ENCODE measurements at places on chromosomes 16 and 17.

DNA sequence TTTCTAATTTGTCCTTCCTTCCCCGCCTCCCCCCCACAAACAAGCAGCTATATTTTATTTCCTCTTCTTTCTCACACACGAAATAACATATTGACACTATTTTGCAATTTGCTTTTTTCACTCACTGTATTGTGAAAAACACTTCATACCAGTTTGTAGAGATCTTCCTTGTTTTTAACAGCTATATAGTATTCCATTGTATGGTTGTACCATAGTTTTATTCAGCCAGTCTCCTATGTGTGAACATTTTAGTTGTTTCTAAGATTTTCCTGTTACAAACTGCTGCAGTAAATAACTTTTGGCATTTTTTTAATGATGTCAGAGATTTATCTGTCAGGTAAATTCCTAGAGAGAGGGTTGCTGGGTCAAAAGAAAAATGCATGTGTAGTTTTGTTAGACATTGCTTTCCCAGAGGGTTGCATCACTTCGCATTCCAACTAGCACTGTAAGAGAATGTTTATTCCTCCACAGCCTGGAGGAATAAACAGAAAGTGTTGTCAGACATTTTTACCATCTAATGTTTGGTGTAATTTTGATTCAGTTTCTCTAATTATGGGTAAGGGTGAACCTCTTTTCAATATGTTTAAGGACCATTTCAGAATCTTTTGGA lies 101.2 kb downstream of the MRTFB start:
- no peak for DNase-seq

GRCh38 chr16:27432558-27432957 lies 30.6 kb downstream of the IL21R start:
- DNase-seq, result no peak

- no peak for DNase-seq
Observed at GRCh38 chr17:64974750-64975317, 55.6 kb upstream of the LRRC37A3 start.

- DNase-seq, result no peak
Observed at GRCh38 chr17:63987221-63988126, 10.7 kb upstream of the PRR29 start.

Measured in midbrain (tissue), 1 donor.